ENCODE measurements at places on chromosomes 13 and 19.

DNA sequence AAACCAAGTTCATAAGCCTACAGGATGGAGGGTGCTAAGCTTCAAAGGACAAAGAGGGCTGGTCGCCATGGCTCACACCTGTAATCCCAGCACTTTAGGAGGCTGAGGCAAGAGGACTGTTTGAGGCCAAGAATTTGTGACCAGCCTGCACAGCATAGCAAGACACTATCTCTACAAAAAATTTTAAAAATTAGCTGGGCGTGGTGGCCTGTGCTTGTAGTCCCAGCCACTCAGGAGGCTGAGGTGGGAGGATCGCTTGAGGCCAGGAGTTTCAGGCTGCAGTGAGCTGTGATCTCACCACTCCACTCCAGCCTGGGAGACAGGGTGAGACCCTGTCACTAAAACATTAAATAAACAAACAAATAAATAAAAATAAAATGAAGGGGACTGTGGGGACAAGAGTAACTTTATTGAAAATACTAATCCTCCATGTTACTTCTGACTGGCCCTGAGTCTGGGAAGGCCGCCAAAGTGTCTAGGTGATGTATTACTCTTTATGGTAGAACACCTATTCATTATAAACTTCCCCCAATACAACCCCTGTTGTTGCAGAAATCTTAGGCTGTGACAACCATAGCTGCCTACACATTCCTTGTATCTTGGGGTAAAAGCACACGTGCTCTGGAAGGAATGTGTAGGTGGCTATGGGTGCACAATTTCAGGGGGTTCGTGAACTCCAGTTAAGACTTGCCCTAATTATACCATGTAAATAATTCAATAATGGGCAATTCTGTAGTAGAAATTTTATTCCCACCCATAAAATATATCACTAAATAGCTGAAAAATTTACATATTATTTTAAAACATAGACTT, 14.6 kb upstream of the URAD start:
- no peak for DNase-seq

GRCh38 chr19:16199275-16199932, 1.7 kb downstream of the AP1M1 start:
- DNase-seq: no peak

DNA sequence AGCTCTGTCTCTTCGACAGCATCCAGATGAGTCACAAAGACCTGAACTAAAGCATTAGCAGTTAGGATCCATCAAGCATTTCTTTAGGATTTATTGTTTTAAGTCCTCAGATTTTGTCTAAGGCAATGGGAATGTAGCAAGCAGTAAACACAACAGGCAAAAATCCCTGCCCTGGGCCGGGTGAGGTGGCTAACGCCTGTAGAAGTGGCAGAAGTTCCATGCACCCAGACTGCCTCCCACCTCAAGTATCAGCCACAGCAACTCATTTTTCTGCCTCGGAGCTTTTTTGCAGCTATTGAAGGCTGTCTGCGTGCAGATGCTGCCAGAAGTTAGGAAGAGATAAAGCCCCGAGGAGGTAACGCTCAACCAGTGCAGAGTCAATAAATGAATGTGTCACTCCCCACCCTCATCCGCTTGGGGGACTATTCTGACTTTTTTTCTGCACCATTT, 47.1 kb upstream of the MRI1 start:
- DNase-seq: peak; percentile 96

DNA sequence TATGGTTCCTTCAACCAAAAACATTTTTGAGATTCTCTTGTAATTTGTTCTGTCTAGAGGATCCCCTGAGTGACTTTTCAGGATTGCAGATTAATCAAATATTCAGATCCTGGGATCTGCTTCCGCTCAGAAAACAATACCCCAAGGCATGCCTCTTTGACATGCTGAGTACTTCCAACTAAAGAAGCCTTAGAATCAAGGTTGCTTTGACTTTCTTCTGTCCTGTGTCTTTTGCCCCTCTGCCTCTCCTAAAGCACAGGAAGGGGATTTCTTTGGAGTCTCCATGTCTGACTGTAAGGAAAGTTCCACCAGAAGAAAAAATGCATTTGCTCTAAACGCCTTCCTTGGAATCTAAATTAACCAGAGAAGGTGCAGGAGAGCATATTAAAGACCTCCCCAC, 431.5 kb downstream of the FGF14 start:
- no peak for DNase-seq

GRCh38 chr13:67150608-67151007, 79.5 kb downstream of the PCDH9 start:
- DNase-seq: no peak

- no peak for DNase-seq
Measured at GRCh38 chr13:37230346-37230745, 124.9 kb upstream of the CSNK1A1L start.

GRCh38 chr13:108368250-108368905, 98.9 kb downstream of the TNFSF13B start:
- DNase-seq: peak; percentile 29

DNA sequence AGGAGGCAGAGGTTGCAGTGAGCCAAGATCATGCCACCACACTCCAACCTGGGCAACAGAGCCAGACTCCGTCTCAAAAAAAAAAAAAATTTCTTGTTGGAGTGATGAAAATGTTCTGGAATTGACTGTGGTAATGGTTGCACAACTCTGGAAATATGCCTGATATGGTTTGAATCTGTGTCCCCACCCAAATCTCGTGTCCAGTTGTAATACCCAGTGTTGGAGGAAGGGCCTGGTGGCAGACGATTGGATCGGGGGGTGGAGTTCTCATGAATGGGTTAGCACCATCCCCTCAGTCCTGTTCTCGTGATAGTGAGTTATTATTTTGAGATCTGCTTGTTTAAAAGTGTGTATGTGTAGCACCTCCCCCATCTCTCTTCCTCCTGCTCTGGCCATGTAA, 41.1 kb upstream of the MAP3K10 start:
- no peak for DNase-seq

- no peak for DNase-seq
Measured at GRCh38 chr19:1481893-1482360, 2.9 kb upstream of the C19orf25 start.

DNA sequence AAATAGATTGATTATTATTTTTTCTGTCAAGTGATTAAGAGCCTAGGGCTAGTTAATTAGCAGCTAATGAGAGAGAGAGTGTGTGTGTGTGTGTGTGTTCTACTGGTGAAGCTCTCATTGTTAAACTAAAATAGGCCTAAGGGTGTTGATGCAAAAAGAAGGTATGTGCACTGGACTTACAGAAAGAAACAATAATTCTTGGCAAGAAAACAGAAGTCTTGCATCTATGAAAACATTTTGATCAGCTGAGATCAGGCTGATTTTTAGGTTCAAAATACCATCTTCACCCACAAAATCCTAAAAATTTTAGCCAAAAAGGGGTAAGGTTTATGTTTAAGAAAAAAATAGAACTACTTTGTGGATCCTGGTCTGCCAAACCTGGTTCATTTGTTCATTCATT, 106.5 kb downstream of the POSTN start:
- no peak for DNase-seq

DNA sequence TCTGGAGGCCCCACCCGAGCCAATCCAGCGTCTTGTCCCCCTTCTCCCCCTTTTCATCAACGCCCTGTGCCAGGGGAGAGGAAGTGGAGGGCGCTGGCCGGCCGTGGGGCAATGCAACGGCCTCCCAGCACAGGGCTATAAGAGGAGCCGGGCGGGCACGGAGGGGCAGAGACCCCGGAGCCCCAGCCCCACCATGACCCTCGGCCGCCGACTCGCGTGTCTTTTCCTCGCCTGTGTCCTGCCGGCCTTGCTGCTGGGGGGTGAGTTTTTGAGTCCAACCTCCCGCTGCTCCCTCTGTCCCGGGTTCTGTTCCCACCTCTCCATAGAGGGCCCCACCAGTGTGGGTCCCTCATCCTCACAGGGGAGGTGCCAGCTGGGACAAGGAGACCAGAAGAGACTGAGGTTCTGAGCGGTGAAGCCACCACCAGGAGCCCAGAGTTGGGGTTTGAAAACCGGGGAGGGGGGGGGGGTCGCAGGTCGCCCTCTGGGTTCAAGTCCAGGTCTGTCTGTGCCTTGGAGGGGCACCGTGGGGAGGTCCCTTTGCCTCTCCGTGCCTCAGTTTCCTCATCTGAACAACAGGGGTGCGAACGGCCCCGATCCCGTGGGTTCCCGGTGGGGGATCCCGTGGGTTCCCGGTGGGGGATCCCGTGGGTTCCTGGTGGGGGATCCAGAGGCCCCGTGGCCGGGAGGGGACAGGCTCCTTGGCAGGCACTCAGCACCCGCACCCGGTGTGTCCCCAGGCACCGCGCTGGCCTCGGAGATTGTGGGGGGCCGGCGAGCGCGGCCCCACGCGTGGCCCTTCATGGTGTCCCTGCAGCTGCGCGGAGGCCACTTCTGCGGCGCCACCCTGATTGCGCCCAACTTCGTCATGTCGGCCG, at the start of gene ELANE:
Gene ELANE, plus strand, starts transcription at position 168 of the 878 bp plus-strand sequence. Its CDS starts 26 bp downstream, at position 194.
- peak; percentile 38 for DNase-seq

DNA sequence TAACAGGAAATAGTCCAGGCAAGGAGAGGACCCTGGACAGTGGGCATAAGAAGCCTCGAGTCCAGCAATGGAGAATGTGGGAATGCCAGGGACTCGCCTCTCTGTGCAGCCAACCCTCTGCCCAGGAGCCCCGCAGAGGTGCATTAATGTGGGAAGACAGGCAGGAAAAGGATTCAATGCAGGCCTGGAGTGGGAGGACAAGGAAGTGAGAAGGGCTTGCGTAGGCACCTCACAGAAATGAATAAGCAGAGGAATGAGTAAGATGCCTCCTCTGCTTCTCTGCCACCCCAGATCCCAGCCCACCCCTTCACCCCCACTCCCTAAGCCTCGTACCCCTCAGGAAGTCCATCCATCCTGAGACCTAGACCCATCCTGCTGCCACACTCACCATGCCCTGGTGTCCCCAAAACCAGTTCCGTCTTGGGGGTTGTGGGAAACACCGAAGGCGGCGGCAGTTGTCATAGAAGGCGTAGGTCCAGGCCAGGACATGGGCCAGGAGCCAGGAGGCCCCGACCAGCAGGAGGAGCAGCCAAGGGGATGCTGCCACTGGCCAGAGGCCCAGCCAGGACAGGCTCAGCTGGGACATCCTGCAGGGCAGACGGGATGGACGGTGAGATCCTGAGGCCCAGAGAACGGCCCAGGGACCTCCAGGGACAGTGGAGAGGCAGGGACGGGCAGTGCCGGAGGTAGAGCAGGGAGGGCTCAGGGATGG, 692 bp downstream of the CYP4F2 start:
- DNase-seq: no peak

- DNase-seq: peak; percentile 19
Measured at GRCh38 chr19:37692956-37693620, 26.5 kb downstream of the ZNF607 start.

GRCh38 chr19:46288896-46289588, 7.8 kb upstream of the HIF3A start:
- DNase-seq: no peak

DNA sequence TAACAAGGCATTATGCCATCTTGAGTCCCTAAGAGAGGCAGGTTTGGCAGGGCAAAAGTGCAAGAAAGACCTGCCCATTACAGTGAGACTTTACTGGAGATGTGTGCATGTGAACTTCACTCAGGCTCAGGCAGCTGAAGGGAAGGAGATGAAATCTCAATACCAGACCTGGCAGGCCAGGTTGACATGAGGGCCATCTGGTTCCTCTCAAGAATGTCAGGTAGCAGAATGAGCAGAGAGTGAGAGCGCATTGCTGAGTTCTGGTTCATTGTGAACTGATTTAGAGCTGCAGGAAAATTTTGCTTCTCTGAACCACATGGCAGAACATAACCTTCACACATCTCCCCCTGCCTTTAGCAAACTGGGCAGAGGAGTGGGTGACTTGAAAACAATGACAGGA, 406.3 kb downstream of the GPC5 start:
- DNase-seq: no peak

DNA sequence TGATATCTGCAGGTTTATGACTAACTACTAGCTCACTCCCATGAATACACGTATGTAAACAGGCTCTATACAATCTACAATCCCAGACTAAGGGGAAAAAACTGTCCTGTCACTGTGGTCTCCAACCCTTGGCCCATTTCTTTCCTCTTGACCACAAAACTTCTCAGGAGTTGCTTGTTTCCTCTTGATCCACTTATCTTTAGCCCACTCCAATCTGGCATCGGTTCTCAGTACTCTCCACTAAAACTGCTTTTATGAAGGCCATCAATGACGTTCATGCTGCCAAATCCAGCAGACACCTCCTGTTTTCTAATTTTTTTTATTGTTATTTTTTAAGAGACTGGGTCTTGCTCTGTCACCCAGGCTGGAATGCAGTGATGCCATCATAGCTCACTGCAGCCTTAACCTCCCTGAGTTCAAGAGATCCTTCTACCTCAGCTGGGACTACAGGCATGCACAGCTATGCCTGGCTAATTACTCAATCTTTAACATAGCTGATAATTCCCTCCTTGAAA, 31.9 kb upstream of the USPL1 start:
- DNase-seq: peak; percentile 86

All from hematopoietic multipotent progenitor cell treated with erythropoietin and hydrocortisone succinate and interleukin-3 and kit ligand, for 6 days (in vitro differentiated cells).